ENCODE measurements at places on chromosomes 7 and 10.

- DNase-seq, result no peak
These were observed 13.6 kb downstream of the SRI start for GRCh38 chr7:88206254-88206653.

DNA sequence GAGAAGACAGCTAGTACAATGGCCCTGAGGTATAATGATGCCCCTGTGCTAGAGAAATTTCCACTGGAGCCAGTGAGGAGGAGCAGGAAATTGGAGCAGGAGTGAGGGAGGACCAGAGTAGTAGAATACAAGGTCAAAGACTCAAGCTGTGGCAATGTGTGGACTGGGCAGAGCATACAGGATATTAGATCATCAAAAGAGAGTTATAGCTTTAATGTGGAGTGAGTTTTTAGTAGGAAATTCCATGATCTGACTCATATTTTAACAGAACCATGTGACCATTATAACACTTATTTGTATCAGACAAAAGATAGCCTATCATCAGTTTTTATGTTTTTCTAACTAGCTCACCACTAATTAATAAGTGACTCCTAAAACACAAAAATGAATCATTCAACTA lies 154.1 kb downstream of the DGKB start:
- no peak for DNase-seq

DNA sequence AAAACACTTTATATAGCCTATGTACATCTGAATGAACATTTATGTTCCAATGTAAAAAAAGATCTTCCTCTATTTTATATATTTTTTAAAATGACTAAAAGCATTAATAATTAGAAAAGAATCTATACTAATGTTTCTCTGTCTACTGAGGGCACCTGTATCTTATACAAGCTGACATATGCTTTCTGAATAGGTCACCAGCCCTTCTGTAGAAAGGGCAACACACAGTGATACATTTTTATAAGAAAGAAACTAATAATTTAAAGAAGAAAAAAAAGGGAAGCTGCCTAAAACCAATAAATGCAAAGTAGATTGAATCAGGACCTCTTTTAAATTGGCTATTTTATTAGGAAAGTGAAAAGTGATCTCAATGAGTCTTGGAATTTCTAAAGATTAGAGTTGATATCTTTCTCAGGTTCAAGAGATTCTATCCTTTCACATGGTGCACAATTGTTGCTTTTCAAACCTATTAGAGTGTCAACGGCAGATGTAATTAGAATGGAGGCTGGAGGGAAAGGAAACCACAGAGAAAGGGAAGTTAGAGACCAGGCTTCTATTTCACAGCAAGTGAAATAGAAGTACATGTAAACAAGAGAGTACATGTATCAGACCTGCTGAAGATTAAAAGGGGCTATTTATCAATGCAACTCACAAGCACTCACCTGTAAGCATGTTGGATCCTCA lies 6.3 kb downstream of the MTPN start:
- no peak for DNase-seq

DNA sequence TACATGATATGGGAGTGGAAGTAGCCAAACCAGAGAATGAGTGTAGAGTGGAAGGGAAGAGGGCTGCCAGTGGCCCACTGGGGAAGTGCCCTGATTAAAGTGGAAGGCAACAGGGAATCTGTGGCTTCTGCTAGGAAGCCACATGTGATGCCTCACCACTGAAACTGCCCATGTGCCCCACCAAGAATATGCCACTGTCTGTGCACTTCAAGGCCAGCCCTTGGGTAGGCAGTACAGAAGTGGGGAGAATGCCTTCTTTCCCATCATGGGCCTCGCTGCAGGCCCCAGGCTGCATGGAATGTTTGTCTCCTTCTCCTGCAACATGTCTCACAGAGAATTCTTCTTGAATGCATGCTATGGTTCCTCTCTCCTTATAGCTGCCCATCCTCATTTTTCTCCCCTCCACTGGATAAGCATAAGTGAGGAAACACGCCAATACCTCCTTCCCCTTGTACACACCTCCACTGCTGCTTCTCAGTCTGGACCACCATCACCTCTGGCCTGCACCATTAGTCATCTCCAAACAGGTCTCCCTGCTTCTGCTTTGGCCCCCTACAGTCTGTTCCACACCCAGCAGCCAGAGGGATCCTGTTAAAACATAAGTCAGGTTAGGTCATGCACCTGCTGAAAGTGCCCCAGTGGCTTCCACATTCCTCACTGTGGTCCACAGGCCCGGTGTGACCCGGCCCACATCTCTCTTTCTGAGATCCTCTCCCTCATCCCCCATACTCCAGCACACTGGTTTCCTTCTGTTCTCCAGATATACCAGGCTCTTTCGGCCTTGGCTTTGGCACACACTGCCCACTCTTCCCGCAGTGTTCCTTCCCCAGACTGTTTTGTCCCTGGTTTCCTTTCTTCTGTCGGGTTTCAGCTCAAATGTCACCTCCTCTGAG lies 37.1 kb downstream of the SNX10 start:
- DNase-seq, result no peak

GRCh38 chr7:16883918-16884317 lies 2.1 kb upstream of the AGR3 start:
- no peak for DNase-seq

- DNase-seq, result no peak
These were observed 22.4 kb upstream of the SMC3 start for GRCh38 chr10:110544958-110545537.

DNA sequence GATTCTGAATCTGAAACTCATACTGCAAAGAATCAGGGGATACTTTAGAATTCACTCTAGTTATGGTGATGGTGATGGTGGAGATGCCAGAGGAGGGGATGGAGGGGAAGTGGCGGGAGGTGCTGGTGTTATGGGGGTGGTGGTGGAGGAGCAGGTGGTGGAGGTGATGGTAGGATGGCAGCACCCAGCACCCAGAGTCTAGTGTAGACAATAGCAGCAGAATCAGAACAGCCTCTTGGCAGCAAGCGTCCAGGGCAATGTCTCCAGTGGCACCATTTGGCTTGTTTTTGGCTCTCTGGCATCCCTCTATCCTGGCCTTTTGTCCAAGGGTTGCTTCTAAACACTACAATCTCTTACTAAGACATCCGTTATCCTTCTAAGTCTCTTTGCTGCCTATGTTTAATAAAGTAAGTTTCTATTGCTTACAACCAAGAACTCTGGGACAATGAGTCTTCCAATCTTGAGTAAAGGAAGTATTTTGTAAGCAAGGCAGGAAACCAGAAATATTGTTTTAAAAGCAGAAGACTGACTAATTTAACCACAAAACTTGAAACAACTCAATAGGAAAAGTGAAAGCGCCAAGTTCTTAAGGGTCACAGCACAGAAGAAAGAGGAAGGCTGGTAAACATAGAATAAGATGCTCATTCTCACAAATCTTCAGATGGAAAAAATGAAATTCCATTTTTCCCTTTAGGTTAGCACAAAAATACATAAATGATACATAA lies 42.4 kb upstream of the GDF10 start:
- DNase-seq, result no peak

GRCh38 chr10:125204400-125204799 lies 44.0 kb upstream of the CTBP2 start:
- DNase-seq, result no peak

GRCh38 chr7:128071376-128071775 lies 40.1 kb upstream of the LRRC4 start:
- no peak for DNase-seq

DNA sequence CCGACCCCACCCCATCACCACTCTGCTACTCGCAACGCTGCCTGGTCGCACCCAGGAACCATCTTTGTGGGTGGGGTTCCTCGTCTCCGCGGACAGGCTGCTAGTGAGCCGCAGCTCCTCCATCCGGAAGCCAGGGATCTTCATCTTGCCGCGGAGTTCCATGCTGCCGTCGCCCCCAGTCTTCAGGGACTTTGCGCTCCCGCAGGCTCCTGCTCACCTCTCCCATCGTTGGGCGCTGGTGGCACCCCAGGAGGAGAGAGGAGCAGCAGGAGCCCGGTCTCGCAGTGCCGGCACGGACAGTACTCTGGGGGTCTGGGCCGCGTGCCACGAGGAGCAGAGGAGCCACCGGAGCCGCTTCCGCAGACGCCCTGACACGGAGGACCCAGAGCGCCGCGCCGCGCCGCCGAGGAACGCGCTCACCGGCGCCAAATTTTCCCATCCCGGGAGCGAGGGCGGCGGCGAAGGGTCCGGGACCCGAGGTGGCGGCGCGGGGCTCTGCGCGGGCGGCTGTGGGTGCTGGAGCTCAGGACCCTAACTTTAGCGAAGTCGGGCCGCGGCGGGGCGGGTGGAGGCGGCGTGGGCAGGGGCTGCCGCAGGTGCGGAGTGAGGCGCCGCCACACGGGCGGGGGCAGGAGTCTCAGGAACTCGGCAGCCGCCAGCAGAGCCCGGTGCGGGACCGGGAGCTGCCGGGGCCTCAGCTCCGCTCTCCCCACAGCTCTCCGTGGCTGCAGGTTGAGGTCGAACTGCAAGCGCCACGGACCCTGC lies 750.1 kb upstream of the SORCS1 start:
- DNase-seq, result no peak

- no peak for DNase-seq
These were observed 33.4 kb downstream of the RHOBTB1 start for GRCh38 chr10:60910543-60910942.

DNA sequence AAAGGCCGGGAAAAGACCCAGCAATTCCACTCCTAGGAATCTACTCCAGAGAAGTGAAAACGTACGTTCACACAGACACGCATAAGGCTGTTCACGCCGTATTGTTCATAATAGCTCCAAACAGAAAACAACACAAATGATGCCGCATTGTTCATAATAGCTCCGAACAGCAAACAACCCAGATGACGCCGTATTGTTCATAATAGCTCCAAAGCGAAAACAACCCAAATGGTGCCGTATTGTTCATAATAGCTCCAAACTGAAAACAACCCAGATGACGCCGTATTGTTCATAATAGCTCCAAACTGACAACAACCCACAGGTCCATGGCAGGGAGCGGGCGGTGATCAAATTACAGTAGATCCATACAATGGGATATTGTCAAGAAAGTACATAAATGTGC lies 85.2 kb upstream of the DNAAF5 start:
- DNase-seq, result no peak

DNA sequence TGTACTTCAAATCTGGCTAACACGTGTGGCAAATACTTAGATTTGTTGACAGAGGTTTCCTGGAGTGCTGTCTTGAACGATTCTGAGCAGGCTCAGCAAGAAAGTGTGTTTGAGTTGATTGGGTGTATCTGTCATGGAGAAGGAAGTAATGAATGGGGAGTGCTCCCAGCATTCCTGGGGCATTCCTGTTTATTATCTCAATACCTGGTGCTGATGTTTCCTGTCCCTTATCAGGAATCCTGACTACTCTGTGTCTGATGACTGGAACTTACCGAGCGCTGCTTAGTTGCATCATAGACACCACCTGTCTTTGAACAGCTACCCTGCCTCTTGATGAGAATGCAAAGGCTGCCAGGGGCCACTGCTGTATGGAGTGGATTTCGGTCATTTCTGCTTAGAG lies 41.0 kb upstream of the TMEM248 start:
- DNase-seq, result no peak

DNA sequence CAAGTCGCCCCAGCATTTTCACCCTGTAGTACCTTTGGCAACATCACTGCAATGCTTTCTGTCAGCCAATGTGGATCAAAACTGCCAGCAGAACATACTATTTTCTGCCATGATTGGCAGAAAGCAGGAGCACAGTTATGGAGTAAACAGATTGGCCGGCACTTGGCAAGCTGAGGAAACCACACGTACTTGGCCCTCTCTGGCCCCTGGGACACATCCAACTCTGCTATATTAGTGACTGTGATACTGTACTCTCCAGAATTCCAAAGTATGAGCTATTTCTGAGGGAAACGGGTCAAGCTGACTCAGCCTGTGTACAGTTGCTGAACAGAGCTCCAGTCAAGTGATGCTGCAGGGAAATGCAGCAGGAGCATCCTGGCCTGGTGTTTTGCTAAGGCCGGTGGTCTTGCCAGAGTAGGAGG lies 39.8 kb upstream of the LANCL2 start:
- DNase-seq, result no peak

GRCh38 chr7:55946545-55946944 lies 5.1 kb upstream of the MRPS17 start:
- DNase-seq, result no peak

GRCh38 chr7:108009873-108010272 lies 6.9 kb upstream of the LAMB1 start:
- DNase-seq, result no peak

GRCh38 chr7:50295133-50295532 lies 9.4 kb upstream of the IKZF1 start:
- DNase-seq, result no peak

DNA sequence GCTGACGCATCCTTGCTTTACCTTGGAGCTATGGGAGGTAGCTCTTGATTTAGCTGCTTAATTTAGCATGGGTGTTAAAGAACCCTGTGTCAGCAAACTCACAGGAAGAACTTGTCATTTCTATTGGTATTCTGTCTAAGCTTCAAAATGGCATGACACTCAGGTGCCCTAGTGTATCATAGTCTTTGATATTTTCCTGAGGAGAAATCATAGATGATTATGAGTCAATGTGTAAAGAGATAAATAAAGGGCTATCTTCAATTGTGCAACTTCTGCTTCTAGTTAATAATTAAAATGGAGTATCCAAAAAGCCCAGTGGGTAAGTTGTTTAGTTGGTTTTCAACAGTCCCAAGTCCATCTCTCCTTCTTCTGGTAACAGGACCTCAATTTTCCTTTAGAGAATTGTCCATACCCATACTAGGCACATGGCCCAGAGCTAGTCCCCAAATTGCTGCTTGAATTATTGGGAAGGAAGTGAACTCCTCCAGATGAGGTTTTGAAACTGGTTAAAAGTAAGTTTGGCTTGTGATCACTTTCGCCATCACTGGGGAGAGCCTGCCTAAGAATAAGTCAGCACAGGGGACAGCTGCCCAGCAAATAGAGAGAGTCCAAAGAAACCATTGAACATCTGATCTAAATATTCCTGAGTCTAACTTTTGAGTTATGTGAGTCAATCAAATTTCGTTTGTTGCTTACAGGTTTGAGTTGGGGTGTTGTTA lies 169.0 kb upstream of the PHYHIPL start:
- DNase-seq, result no peak

GRCh38 chr10:81914736-81915503 lies 39.9 kb downstream of the NRG3 start:
- DNase-seq, result no peak

DNA sequence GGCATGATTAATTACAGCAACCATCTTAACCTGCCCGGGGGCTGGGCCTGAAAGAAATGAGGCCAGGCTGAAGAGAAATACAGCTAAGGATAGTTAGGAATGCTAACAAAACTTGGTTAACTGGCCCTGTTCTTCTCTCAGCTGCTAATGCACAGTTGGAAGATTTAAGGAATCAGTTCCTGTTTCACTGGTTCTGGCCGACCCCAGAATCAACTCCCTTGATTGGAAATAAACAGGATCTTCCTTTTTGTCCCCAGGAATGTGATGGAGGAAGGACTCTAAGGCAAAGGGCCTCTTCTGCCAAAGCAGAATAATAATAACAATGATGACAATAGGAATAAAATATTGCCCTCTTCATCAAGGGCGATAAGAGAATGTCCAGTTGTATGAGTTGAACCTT lies 3.5 kb upstream of the LRMDA start:
- DNase-seq, result no peak

GRCh38 chr7:128458956-128459355 lies 3.3 kb downstream of the HILPDA start:
- peak; percentile 74 for DNase-seq

All from stimulated activated naive CD8-positive, alpha-beta T cell treated with anti-CD3 and anti-CD28 coated beads, Interleukin-15, amount 100 ng/mL, for 72 hours (primary cell).